PC-3 (cell line): ENCODE measurements at places on chromosomes 12 and 14.
A peak's percentile ranks its signal among the peaks of the same experiment; 100 is the strongest.

DNA sequence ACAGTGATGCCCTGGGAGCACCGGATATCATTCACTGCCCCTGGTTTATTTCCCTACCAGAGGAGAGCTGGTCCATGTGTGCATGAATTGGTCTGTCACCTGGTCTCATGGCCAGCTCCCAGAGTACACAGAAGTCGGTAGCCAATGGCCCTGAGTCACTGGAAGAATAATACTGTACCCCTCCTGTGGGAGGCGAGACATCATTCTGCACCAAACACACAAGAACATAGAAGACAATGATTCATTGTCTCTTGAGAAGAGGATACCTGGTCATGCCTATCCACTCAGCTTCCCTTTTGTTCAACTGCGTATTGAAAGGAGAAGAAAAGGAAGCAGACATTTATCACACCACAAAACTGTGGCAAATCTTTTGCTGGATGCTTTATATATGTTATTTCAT is 216.2 kb downstream of the DPF3 start:
- 0 out of 2 replicates have a peak overlapping the region, but pooled peaks have one; percentile 4 for H3K27ac ChIP-seq
- no peaks in the 10 kb centered on the region for H3K27me3 ChIP-seq
- peak; percentile 69 for DNase-seq
- H3K4me3 ChIP-seq, result no peak overlapping the region
- peaks cover 30% of the 10 kb centered on the region for H3K36me3 ChIP-seq

DNA sequence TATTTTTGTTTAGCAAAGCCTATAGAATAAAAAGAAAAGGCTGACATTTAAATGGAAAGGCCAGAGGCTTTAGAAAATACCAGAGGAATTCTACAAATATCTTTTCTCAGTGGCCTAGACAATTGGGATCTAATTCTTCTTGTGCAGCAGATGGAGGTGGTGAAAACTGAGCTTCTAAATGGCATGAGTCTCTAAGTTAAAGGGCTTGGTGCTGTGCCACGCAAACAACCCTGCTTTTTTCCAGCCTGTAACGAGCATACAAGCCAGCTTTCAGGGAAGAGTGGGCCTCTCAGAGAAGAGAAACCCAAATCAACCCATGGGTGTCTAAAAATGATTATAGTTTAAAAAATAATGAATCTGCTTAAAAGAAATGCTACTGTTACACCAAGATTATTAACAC is 237.9 kb upstream of the NAV3 start:
- peaks cover 8% of the 10 kb centered on the region; the same call in 1 of the 2 replicates for H3K27me3 ChIP-seq
- DNase-seq, result no peak
- no peaks in the 10 kb centered on the region for H3K36me3 ChIP-seq
- no peaks in the 10 kb centered on the region for H3K4me1 ChIP-seq
- no peak overlapping the region for H3K27ac ChIP-seq
- no peak overlapping the region for H3K4me3 ChIP-seq

DNA sequence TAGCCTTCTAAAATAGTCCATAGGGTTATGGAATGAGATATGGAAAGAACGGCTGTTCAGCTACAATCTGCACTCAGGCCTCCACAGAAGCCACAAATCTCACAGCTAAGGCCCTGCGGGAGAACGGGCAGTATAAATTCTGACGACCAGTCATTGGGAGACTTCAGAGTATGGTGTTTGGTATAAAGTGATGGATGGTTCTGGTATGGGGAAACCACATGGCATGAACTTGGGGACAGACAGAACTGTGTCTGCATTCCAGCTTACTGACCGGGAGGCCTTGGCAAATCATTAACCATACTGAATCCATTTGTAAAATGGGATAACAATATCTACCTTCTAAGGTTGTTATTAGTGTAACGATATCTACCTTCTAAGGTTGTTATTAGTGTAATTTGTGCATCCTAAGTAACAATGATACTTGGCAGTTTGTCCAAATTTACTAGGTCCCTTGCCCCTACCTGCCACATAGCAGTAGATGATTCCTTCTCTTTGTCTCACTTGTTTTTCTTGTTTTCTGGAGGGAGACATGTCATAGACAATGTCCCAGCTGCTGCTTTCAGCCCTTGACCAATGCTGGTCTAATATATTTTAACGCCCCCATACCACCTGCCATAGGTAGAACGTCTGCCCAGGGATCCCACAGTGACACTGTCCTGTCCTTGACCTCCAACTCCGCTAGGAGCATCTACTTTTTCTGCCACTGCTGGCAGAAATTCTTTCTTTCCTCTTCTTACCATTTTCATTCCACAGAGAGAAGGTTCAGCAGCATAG is 6.8 kb downstream of the CDKL1 start:
- DNase-seq, result no peak
- H3K4me1 ChIP-seq, result 0 out of 2 replicates have a peak, but pooled peaks cover 7% of the 10 kb centered on the region
- H3K27ac ChIP-seq, result no peak overlapping the region
- no peaks in the 10 kb centered on the region for H3K36me3 ChIP-seq
- no peak overlapping the region for H3K4me3 ChIP-seq

GRCh38 chr12:51798501-51798900 is 50.0 kb downstream of the FIGNL2 start:
- H3K4me3 ChIP-seq, result no peak overlapping the region
- H3K4me1 ChIP-seq, result no peaks in the 10 kb centered on the region

DNA sequence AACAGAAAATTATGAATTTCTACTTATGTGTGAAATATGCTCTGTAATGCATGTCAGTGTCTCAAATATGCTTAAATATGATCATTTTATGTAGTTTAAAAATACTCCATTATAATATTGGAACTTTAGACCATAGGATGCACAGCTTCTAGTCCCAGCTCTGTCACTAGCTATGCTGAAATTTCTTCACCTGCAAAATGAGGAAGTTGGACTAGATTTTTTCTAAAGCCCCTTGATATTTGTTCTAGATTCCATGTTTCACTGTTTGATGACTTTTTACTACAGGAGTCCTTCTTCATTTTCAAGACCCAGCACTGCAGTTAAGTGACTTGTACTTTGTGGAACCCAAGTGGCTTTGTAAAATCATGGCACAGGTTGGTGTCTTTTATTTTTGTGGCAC is 90.1 kb downstream of the LRRK2 start:
- no peak overlapping the region for H3K27ac ChIP-seq
- H3K4me3 ChIP-seq, result no peak overlapping the region
- DNase-seq, result no peak
- H3K36me3 ChIP-seq, result no peaks in the 10 kb centered on the region

DNA sequence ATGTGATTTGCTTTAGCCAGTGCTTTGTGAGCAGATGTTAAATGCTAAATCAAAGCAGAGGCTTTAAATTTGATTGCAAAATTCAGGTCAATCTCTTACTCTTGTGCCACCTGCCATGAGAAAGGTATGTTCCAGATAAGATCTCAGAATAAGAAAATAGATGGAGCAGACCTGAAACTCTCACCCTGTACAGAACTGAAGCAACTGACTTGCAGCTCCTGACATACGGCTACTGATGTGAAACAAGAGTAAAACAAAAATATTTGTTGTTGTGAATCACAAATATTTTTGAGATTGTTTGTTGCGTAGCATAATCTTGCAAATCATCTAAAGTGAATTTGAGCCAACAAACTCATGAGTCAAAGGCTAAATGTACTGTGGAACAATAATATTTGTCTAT is 3.5 kb upstream of the OSBPL8 start:
- H3K4me3 ChIP-seq, result no peak overlapping the region
- no peaks in the 10 kb centered on the region for H3K27me3 ChIP-seq
- H3K27ac ChIP-seq, result no peak overlapping the region
- no peaks in the 10 kb centered on the region for H3K36me3 ChIP-seq

DNA sequence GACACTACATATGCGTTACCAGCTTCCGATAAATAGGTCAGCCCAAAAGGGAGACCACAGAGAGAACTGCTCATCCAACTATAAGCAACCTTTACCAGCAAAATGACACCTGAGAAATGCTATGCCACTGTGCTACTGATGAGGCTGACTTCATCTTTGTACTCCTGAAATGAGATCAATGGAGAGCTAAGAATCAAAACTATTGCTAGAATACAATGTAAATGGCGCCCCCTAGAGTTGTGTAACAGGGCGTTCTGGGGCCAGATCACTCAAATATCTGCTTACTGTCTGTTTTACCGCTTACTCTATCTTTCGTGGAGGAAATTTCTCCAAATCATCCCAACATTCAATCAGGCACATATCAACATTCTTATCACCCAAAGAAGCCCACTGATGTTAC is 4.6 kb downstream of the ZNF384 start:
- H3K27me3 ChIP-seq, result no peaks in the 10 kb centered on the region
- peaks cover 13% of the 10 kb centered on the region; the same call in 1 of the 2 replicates for H3K4me1 ChIP-seq
- peaks cover 11% of the 10 kb centered on the region for H3K36me3 ChIP-seq
- no peak overlapping the region for H3K27ac ChIP-seq
- H3K4me3 ChIP-seq, result no peak overlapping the region
- DNase-seq, result peak; percentile 27

DNA sequence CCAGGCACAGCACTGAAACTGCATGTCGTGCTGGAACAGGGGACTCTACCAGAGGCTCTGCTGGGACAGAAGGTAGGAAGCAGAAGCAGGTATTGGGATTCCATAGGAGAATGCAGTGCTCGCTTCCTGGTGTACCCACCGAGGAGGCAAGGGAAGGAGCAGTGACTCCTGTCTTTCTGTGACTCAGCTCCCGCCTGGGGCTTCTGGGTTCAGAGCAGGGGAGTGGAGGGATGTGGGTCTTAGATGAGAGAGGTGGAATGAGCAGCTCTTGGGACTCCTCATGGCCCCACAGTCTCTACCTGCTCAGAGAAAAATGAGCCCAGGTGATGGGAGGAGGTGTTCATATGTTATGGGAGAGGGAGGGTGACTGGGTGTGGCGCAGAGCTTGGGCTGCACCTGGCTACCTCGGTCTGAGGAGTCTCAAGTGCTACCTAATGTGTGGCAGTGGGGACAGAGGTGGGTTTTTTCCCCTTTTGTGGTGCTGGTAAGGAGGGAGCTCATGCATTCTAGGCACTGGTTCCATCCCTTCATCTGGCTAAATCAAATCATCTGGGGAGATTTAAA is 26.3 kb downstream of the WNT5B start:
- no peak overlapping the region for H3K27ac ChIP-seq
- H3K36me3 ChIP-seq, result no peaks in the 10 kb centered on the region
- DNase-seq, result peak; percentile 20
- H3K4me3 ChIP-seq, result no peak overlapping the region

- no peaks in the 10 kb centered on the region for H3K36me3 ChIP-seq
- H3K27me3 ChIP-seq, result 0 out of 2 replicates have a peak, but pooled peaks cover 7% of the 10 kb centered on the region
- no peak overlapping the region for H3K4me3 ChIP-seq
- H3K4me1 ChIP-seq, result no peaks in the 10 kb centered on the region
- no peak for DNase-seq
These were observed 373.4 kb downstream of the NELL2 start for GRCh38 chr12:44502681-44503080.

- H3K27me3 ChIP-seq, result no peaks in the 10 kb centered on the region
- no peak overlapping the region for H3K27ac ChIP-seq
- no peak for DNase-seq
- peaks cover 4% of the 10 kb centered on the region; the same call in 1 of the 2 replicates for H3K4me1 ChIP-seq
These were observed 163.3 kb downstream of the ETV6 start for GRCh38 chr12:11812586-11813437.

DNA sequence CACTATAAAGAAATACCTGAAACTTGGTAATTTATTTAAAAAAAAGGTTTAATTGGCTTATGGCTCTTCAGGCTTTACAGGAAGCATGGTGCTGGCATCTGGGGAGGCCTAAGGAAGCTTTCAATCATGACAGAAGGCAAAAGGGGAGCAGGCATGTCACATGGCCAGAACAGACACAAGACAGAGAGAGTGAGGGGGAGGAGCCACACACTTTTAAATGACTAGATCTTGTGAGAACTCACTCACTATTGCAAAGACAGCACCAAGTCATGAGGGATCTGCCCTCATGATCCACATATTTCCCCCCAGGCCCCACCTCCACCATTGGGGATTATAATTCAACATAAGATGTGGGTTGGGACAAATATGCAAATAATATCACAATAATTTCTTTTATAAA is 355.6 kb downstream of the DAD1 start:
- H3K27ac ChIP-seq, result no peak overlapping the region
- H3K27me3 ChIP-seq, result no peaks in the 10 kb centered on the region
- H3K36me3 ChIP-seq, result no peaks in the 10 kb centered on the region
- no peaks in the 10 kb centered on the region for H3K4me1 ChIP-seq
- H3K4me3 ChIP-seq, result no peak overlapping the region

GRCh38 chr12:108090932-108091678 is 38.0 kb upstream of the WSCD2 start:
- DNase-seq, result no peak
- no peaks in the 10 kb centered on the region for H3K4me1 ChIP-seq
- peaks cover 55% of the 10 kb centered on the region for H3K27me3 ChIP-seq
- no peaks in the 10 kb centered on the region for H3K36me3 ChIP-seq
- no peak overlapping the region for H3K27ac ChIP-seq
- H3K4me3 ChIP-seq, result no peak overlapping the region
